Cardiac muscle cell (in vitro differentiated cells and primary cell): ENCODE measurements at places on chromosomes 12 and 14. TPM values are rescaled to one million over a fixed set of nuclear protein-coding genes. Genes with fewer than 3 reads are reported as not detected.
A peak's percentile ranks its signal among the peaks of the same experiment; 100 is the strongest.

- no peaks in the 10 kb centered on the region for H3K4me1 ChIP-seq
- no peak overlapping the region for H3K4me3 ChIP-seq
- DNase-seq = no peak
These were observed 3.1 kb upstream of the CHPT1 start for GRCh38 chr12:101694297-101694848.

DNA sequence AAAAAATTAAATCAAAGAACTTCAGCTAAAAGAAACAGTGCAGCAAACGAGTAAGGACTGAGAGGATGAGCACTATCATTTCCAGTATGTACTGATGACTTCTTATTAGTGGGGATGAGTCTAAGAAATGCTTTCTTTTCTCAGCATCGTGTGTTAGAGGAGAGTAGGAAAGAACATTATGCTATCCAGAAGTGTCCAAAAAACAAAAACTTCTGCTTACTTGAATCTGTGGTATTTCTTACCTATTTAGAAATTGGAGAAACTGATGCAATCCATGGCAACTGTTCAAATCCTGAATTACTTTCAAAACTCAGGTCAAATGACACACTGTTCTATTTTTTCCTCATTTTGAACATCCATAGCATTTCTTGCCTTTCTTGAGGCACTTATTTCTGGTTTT lies 23.7 kb downstream of the ABCD2 start:
- no peak for DNase-seq
- H3K27ac ChIP-seq = no peak overlapping the region
- no peaks in the 10 kb centered on the region for H3K36me3 ChIP-seq
- H3K27me3 ChIP-seq = no peaks in the 10 kb centered on the region
- no peak overlapping the region for H3K4me3 ChIP-seq

- no peaks in the 10 kb centered on the region for H3K36me3 ChIP-seq
- H3K4me1 ChIP-seq = peaks cover 7% of the 10 kb centered on the region
- no peak for DNase-seq
- H3K27ac ChIP-seq = no peak overlapping the region
- no peak overlapping the region for H3K4me3 ChIP-seq
These were observed 125.7 kb upstream of the KRAS start for GRCh38 chr12:25376407-25376806.

DNA sequence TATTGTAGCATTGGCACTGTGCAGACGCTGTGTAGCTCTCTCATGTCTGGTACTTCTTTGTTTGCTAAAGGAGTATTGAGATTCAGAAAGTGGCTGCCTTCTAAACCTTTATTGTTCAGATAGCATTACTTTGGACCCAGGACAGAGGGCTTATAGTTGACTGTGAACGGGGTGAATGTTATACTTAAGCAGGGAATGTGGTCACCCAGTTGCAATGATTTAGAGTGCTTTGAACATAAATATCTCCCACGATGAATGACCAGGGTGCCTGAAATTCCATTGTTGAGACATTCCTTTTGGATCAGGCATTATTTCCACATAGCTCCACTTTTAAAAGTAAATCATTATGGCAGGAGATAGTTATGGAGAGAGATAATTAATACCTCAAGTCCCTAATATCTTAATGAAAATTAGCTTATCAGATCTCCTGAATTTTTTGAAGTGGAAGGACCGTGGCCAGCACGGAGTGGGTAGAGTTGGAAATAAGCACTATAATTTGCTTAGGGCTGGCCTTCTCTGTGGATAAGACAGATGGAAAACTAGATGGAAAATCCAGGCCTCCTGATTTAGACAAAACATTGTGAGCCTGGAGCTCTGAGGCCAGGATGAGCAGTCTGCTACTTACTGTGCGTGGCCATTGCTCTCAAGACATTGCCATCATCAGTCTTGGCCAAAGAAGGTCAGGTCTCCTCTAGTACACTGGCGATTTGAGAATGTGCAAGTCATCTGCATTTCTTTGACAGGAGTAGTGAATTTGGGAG lies 114.5 kb downstream of the ETV6 start:
- no peak overlapping the region for H3K4me3 ChIP-seq
- no peaks in the 10 kb centered on the region for H3K36me3 ChIP-seq
- H3K27me3 ChIP-seq = no peaks in the 10 kb centered on the region
- peaks cover 36% of the 10 kb centered on the region for H3K4me1 ChIP-seq
- H3K27ac ChIP-seq = peak overlapping the region; percentile 59

DNA sequence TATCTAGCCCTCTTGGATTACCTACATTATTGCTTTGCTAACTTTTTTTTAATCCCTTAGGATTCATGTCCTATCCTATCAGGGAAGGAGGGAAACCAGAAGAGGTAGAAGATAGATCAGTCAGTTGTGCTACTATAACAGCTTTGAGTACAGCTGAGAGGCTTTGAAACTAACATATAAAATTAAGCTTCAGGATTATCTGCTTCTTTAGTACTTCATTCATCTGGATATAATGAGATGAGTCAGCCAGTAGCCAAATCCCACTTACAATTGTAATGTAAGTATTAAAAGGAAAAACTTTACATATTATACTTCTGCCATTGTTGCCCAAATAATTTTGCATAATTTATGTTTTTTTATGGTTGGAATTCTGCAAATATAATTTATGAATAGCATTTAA lies 33.4 kb upstream of the ANO6 start:
- peaks cover 8% of the 10 kb centered on the region for H3K4me1 ChIP-seq
- no peak for DNase-seq
- no peaks in the 10 kb centered on the region for H3K36me3 ChIP-seq
- H3K27ac ChIP-seq = no peak overlapping the region
- H3K27me3 ChIP-seq = no peaks in the 10 kb centered on the region

GRCh38 chr14:103593577-103593976 lies 30.8 kb downstream of the COA8 start:
- no peak for DNase-seq
- H3K27ac ChIP-seq = no peak overlapping the region
- H3K4me3 ChIP-seq = no peak overlapping the region
- no peaks in the 10 kb centered on the region for H3K4me1 ChIP-seq

GRCh38 chr12:106455111-106455510 lies 97.6 kb downstream of the POLR3B start:
- DNase-seq = no peak
- H3K36me3 ChIP-seq = peaks cover 5% of the 10 kb centered on the region
- no peak overlapping the region for H3K27ac ChIP-seq
- H3K27me3 ChIP-seq = no peaks in the 10 kb centered on the region

- DNase-seq = peak; percentile 15
- H3K4me3 ChIP-seq = no peak overlapping the region
These were observed 20.0 kb upstream of the FICD start for GRCh38 chr12:108495054-108495453.

The TAS2R42 gene
- total RNA-seq = not detected in 2 replicates

DNA sequence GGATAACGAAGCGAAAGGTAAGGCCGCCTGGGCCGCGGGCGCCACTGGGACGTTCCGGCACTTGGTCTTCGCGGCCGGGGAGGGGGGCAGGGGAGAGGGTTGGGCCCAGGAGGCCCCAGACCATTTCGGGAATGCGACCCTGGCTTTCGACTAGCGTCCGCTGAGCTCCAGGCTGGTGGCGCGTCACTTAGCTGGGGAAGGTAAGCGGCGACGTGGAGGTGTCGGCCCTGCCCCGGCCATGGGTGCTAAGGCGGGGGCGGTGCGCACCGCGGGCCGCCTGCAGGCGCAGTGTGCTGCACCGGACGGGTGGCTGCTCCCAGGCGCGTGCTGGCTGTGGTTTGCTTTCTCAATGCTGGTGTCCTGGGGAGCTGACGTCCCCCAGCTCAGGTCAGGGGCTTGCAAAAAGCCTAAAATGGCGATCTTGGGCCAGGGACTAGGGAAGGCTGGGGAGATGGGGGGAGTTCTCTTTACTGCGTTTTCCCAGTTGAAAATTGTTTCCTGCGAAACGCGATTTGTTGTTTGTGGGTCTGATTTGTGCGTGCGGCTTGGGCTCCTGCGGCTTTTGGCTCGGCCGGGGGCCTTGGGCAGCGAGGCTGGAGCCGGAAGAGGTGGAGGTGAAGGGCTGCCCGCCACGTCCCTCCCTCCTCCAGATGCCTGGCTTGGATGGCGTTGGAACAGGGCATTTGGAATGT lies 1.2 kb downstream of the HOXC10 start:
- H3K36me3 ChIP-seq = no peaks in the 10 kb centered on the region
- no peak overlapping the region for H3K4me3 ChIP-seq
- DNase-seq = no peak
- peaks cover 100% of the 10 kb centered on the region for H3K27me3 ChIP-seq
- H3K4me1 ChIP-seq = no peaks in the 10 kb centered on the region

DNA sequence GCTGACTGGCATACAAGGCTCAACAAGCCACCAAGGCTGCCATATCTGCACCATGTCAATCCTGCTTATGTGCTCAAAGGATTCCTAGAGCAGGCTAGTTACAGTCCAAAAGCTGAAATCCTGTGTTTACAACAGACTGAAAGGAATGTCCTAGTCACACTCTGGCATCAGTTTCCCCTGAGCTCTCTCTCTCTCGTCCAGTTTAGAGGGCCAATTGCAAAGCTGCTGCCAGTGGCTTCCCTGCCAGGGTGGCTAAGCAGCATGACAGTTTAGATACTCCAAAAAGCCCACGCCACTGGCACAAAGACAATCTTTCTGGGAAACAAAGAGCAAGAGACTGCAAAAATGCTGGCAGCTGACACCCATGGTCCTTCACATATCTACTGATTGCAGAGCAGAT lies 392.1 kb downstream of the RPS29 start:
- no peaks in the 10 kb centered on the region for H3K27me3 ChIP-seq
- no peak overlapping the region for H3K27ac ChIP-seq
- H3K36me3 ChIP-seq = no peaks in the 10 kb centered on the region

- no peak overlapping the region for H3K4me3 ChIP-seq
- H3K4me1 ChIP-seq = no peaks in the 10 kb centered on the region
- H3K36me3 ChIP-seq = no peaks in the 10 kb centered on the region
- H3K27ac ChIP-seq = no peak overlapping the region
- no peak for DNase-seq
These were observed 137.4 kb downstream of the ZNF664 start for GRCh38 chr12:124110372-124110883.

GRCh38 chr14:85444635-85445034 lies 85.3 kb upstream of the FLRT2 start:
- H3K27me3 ChIP-seq = no peaks in the 10 kb centered on the region
- H3K4me3 ChIP-seq = no peak overlapping the region
- H3K27ac ChIP-seq = no peak overlapping the region
- peak; percentile 77 for DNase-seq
- H3K4me1 ChIP-seq = no peaks in the 10 kb centered on the region
- no peaks in the 10 kb centered on the region for H3K36me3 ChIP-seq

GRCh38 chr14:63241096-63241495 lies 36.9 kb downstream of the RHOJ start:
- no peak overlapping the region for H3K4me3 ChIP-seq
- H3K27me3 ChIP-seq = no peaks in the 10 kb centered on the region
- no peak for DNase-seq
- no peaks in the 10 kb centered on the region for H3K4me1 ChIP-seq
- H3K27ac ChIP-seq = no peak overlapping the region

- no peaks in the 10 kb centered on the region for H3K27me3 ChIP-seq
- H3K4me3 ChIP-seq = peak within 1 kb of the TSS; percentile 98
- H3K4me1 ChIP-seq = peaks cover 15% of the 10 kb centered on the region
- H3K27ac ChIP-seq = peak within 1 kb of the TSS; percentile 82
These were observed at the start of gene WSB2 for GRCh38 chr12:118061011-118061872. Gene WSB2 (minus strand): TSS chr12:118061179. CDS start chr12:118061048, 131 bp downstream.

DNA sequence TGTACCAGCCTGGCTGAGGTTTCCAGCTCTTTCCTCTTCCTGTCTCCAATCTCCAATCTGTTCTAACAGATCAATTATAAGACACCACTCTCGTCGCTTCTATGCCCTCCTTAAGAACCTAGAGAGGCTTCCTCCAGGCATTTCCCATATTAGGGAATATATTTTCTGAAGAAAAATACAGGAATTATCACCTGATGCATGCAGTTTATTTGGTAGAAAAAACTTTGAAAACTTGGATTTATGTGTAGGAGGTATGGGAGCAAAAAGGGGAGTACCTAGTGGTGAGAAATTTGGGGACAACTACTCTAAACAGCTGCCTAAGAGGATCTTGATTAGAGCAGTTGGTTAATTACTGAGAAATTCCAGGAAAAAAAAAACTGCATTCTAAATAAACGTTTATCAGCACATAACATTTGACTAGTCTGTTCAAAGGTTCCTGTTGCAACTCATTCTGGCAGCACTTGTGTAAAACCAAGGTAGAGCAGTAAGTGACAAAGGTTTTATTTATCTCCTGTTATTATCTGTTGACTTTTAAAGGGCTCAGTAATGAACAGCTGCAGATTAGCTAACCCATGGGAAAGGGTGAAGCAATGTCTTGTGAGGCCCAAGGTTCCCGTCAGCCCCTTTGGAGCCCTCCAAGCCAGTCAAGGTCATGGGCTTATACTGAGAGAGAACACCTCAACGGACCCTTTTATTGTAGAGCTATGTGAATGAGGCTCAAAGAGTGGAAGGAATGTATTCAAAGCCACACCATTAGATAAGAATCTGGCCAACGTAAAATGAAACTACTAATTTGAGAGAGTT lies 36.4 kb upstream of the NR1H4 start:
- no peak overlapping the region for H3K4me3 ChIP-seq
- no peak overlapping the region for H3K27ac ChIP-seq
- no peaks in the 10 kb centered on the region for H3K4me1 ChIP-seq
- H3K36me3 ChIP-seq = no peaks in the 10 kb centered on the region
- no peaks in the 10 kb centered on the region for H3K27me3 ChIP-seq

DNA sequence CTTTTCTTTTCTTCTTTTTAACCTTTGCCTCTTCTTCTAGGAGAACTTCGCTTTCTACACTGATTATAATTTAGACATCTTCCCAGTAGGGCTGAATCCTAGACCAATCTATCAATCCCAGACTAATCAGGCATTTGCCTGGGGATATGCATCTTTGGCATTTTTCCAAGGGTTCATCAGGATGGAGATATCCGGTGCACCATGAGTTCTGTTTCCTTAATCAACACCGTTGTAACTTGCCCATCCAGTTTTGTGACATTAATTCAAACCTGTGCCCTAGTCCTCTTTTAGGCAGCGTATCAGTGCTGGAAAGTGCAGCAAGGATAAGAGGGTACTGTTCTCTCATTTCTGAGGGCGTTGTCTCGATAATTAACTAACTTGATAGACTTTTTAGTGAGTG lies 617 bp upstream of the MGP start:
- H3K36me3 ChIP-seq = no peaks in the 10 kb centered on the region
- no peaks in the 10 kb centered on the region for H3K27me3 ChIP-seq
- H3K4me3 ChIP-seq = no peak overlapping the region
- DNase-seq = no peak

DNA sequence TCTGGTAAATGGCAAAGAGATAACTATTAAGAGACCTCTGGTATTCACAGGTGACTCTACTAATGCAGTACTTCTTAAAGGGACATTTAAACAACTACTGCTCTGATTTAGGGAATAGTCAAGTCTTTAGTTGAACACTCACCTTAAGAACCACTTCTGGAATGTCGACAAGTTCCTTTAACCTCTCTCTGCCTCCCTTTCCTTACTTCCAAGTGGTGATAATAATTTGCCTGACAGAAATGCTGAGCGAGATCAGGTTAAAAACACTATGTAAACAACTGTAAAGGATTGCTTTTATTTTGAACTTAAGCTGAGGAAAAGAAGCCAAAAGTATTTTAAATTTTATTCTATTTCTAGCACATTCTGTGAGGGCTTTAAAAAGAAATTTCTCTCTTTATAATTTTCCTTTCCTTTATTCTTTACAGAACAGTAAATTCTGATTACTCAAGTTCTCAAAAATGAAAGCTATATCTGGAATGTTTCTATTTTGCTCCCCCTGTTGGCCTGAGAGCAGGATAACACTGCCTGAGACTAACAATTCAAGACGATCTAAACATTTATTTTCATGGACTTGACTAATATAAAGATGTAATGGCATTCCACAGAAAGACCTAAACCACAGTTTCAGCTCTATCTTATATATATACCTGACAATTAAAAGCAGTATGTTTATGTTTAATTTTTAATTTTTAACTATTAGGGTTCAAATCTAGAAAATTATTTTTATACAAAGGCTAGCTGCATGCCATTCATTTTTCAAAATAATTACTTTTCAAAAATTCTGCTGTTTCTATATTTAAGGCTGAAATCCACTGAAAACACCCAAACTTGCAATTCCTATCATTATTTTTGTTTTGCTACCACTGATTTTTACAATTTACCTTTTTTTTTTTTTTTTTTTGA lies 29.2 kb downstream of the ZCCHC8 start:
- H3K4me1 ChIP-seq = peaks cover 4% of the 10 kb centered on the region
- DNase-seq = peak; percentile 63
